LNCaP clone FGC (cell line): ENCODE measurements at places on chromosomes 3 and 15.

DNA sequence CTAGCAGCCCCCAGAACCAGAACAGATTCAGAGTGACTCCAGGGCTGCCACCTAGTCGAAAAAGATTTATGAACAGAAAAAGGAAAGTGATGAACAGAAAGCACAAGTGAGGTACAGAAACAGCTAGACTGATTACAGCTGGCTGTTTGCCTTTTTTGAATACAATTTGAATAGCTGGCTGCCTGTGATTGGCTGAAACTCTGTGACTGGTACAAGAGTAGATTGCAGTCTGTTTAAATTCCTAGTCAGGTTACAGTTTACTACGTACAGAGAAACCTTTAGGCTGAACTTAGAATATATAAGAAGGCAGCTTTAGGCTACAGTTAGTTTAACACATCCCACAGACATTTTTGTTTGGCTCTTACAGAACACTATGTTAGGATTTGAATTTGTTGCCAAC, 10.0 kb downstream of the CCDC13 start:
- DNase-seq = no peak

- no peak for DNase-seq
These were observed 42.4 kb upstream of the LARS2 start for GRCh38 chr3:45345846-45346580.

DNA sequence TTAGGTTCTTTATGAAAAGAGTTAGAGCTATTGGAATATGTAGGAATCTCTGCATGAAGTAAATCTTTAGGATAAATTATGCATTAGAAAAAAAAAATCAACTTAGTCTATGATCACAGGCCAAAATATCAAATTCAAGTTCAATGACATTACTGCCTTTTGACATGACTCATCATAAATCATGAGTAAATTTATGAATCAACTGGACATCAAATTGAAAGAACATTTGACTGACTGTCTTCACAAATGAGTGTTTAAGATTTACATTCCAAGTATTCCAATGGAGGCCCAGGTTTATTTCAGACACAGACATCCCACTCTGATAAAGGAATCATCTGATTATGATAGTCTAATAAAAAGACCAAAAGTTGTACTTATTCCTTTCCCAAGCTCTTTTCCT, 192.8 kb upstream of the TTC14 start:
- no peak for DNase-seq

DNA sequence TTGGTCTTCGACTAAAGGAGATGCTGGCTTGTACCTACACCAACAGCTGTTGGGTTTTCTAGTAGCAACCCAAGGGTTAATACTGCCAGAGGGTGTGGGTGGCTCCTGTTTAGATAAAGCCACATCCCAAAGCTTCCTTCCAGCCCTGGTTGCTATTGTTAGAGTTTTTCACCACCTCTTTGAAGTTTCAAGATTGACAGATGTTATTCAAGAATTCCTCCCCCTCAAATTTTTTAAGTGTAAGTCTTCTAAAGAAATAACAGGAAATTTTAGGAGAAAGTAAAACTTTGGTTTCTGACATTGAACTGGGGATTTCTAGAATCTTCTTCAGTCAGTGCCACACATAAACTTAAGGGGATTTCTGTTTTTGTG, 60.9 kb downstream of the TGFBR2 start:
- no peak for DNase-seq

GRCh38 chr15:92650256-92650655, 5.3 kb downstream of the FAM174B start:
- DNase-seq = no peak

DNA sequence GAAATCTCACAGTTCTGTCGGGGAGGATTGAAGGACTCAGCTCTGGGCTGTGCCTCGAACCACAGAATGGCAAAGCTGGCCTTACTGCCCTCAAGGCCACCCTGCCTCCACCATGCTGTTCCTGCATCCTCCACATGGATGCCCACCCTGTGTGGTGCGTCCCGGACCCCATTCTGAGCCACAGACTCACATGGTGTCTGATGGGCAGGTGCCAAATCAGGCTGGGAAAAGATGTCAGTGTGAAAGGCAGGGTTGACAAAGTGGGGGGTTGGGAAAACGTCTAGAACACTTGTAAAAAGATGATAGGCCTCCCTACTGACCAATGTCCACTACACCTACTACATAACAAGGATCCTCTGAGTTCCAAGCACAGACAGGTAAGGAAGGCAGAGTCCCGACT, 49.4 kb downstream of the TM2D3 start:
- no peak for DNase-seq

DNA sequence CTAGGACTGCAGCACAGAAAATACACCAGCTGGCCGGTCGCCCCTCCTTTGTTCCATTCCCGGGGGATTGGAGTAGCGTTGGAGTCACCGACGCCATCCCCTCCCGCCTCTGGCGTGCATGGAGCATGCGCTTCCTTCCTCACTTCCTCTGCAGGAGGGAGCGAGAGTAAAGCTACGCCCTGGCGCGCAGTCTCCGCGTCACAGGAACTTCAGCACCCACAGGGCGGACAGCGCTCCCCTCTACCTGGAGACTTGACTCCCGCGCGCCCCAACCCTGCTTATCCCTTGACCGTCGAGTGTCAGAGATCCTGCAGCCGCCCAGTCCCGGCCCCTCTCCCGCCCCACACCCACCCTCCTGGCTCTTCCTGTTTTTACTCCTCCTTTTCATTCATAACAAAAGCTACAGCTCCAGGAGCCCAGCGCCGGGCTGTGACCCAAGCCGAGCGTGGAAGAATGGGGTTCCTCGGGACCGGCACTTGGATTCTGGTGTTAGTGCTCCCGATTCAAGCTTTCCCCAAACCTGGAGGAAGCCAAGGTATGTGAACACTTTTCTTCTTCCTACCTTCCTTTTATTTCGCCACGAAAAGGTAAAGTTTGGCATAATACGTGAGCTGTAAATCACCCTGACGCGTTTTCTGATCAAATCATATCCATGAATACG, at the start of gene SCG3:
Gene SCG3, plus strand, starts transcription at position 201 of the 661 bp plus-strand sequence. Its CDS starts 253 bp downstream, at position 454.
- DNase-seq = peak; percentile 69

- DNase-seq = no peak
These were observed 7.5 kb downstream of the HEXA start for GRCh38 chr15:72368325-72368724.

DNA sequence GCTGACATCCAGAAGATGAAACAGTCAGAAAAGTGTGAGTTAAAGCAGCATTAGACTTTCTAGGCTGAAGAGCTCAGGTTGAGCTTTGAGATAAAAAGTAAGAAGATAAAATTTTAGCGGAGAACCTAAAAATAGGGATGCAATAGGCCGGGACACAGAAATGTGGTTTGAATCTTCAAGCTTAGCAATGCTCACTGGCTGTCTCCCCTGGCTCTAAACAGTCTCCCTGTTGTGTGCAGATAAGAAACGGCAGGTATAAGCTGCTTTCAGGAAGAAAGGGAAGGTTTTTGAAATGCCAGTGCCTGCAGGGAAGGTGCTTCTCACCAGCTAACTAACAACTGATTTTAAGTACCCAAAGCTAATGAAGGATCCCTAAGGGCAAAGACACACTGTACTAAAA, 718.7 kb upstream of the SGO1 start:
- no peak for DNase-seq

DNA sequence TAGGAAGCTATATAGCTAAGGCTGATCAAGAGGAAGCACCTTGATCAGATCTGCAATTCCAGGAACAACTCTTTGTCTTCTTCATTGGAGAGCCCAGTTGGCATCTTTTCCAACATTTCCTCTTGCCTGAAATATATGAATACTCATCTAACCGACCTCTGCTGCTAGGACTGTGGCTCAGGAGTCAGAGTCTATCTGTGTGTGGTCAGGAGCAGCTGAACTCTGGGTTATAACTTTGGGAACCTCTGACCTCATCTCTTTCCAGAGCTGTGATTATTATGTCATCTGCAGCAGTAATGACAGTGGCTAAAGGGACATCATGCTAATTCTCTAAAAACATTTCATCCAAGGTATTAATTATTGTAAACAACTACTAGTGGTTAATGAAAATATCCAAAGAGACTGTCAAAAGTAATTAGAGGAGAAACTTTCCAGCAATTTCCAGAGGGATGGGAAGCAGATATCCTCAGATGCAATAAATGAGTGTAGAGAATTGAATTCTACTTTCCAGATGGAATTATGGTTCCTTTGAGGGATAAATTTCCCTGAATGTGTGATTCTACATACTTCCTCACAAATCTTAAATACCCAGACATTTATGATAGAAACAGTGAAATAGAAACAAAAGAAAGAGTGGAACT, 11.5 kb upstream of the SPINK8 start:
- DNase-seq = no peak

GRCh38 chr3:189001559-189001958, 170.2 kb upstream of the TPRG1 start:
- DNase-seq = no peak

GRCh38 chr3:15456321-15456720, 28.9 kb downstream of the EAF1 start:
- no peak for DNase-seq

DNA sequence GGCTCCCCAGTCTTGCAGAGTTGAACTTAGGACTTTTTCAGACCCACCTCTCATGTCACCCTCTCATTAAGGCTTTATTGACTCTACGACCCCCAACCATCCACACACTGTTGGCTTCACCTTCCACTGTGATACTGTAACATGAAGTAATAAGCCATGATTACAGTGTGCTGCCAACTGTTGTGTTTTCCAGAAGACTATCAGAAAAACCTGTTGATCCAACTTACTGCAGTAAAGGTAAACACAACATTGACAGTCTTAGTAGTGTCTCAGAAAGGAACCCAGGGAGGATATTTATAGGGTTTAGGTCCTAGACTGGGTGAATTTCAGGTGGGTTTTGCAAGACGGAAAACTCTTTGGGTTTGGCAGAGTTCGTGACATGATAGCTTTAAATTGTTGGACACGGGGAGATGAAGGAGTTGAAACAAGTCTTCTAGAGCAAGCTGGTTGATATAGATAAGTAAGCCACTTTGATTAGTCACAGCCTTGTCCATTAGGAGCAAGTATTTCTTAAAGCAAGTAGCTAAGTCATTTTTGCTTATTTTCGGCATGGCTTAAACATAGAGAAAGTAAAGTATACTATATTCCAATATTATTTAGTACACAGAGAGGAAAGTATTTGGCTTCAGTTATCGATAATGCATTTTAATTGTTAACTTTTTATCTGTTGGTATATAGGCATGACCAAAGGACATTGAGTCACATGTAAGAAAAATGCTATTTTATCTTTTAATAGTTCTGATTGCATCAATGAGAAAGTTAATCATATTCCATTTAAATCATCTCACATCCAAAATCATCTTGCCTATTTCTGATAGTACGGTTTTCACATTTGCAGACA, 2.4 kb upstream of the COL6A5 start:
- DNase-seq = no peak

DNA sequence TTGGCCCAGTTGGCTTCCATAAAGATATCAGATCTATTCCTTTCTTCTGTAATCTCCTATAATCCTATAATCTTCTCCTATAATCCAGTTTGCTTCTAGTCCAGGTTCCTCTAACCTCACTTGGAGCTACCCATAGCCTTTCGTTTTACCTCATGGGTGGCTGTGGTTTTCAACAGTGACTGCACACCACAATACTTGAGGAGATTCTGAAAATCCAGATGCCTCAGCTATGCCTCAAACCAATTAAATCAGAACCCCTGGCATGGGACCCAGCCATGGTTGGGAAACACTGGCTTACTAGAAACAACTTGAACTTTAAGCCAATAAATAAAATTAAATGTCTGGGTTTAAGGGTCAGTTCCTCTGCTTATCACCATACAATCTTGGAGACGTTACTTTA, 86.1 kb upstream of the NTRK3 start:
- no peak for DNase-seq

DNA sequence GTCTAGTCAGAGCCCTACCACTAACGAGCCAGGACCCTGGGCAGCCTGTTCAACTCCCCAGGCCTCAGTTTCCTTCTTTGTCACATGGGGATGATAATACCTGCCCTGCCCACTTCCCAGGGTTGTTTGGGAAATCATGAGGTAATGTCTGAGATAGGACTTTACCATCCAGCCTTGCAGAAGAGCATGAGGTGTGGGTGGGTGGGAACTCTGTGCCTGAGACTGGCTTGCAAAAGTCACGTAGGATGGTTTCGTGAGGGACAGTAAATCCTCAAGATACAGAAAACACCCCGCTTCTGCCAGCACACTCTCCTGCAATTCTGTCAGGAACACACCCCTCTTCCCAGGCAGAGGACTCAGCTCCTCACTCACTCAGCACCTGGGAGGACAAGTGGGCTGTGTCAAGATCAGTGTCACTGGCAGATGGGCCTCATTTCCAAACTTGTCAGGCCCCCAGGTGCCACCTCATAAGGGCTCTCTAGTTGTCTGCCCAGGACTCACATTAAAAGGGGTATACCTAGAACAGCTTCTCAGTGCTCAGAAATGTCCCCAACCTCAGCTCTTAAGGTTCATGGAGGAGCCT, 58.4 kb downstream of the DAPK2 start:
- DNase-seq = no peak

- no peak for DNase-seq
These were observed 19.0 kb upstream of the ACOX2 start for GRCh38 chr3:58556001-58556400.

DNA sequence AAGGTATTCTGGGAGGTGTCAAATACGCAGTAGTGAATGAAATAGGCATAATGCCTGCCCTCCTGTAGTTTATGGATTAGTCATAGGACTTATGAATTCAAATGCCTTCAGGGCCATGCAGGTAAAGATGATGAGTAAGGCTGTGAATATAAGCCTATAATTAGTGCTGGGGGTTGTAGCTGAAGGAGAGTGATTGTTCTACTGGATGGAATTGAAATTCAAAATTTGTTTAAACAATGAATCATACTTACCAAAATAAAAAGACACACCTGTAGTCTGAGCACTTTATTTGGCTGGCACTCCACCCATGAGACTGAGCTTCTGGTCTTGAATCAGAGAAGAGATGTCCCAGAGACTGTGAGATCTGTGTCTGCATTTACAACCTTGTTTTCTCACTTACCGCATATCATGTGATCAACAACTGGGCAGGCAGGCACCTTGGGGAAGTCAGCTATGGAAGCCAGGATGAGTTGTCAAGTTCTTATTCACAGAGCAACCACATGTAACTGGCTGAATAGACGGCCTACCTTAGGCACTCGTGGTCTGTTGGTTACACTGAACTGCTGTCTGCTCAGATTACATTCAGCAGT, 291.8 kb downstream of the NAALADL2 start:
- DNase-seq = peak; percentile 96

GRCh38 chr3:185759512-185759911, 65.3 kb downstream of the IGF2BP2 start:
- no peak for DNase-seq

DNA sequence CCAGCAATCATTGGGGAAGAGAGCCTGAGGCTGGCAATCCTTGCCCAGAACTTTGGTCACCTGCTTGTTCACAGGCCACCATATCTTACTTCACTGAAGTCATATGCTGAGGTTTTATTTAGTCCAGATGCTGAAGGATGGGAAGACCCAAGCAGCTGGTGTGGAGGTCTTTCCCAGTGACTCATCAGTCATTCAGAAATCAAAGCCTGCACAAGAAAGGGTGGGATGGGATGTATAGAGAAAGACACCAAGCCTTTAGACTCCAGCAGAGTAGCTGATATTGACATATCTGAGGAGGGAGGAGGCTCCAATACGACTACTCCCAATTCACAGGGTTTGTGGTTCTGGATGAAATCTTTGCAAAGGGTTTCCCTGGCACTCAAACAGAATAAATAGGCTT, 13.0 kb upstream of the PHLDB2 start:
- DNase-seq = no peak

- no peak for DNase-seq
These were observed 212.0 kb downstream of the FEZF2 start for GRCh38 chr3:62161371-62161770.
